HFFc6 (cell line): ENCODE measurements at places on chromosomes 4 and X.
A peak's percentile ranks its signal among the peaks of the same experiment; 100 is the strongest.

DNA sequence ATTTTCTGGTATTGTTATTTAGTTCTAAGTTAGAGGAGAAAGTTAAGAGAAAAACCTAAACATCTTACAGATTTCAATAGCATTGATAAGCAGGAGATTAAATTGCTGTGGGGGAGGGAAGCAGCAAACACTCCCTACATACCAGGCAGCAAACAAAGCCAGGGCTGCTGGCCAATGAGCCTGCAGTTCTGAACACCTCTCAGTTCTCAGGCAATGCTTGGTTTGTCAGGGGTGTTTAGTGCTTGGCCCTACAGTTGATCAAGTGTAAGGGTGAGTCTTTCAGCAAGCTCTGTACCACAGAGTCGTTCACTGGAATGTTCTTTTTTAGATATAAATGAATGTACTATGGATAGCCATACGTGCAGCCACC lies 38.6 kb downstream of the EGFL6 start:
- no peak for DNase-seq

DNA sequence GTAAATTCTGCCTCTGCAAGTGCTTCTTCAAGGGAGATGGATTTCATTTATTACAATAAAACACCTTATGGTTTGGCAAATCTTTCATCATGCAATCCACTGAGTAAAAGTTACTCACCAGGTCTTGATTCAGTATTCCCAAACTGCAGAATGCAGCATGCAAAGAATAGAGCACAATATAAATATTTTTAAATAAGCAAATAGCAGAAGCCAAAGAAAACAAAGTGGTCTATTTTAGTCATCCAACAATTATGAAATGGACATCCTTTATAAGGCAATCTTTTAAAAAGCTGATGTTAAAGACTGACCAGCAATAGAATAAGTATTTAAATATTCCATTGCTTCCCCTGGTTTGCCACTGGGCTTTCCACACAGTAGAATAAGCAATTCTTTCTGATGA lies 59.5 kb downstream of the SLC39A8 start:
- no peak for DNase-seq

- no peak for DNase-seq
Measured at GRCh38 chr4:153419673-153420278, 46.4 kb upstream of the TMEM131L start.

GRCh38 chr4:118335774-118336173 lies 17.0 kb downstream of the PRSS12 start:
- DNase-seq = no peak

DNA sequence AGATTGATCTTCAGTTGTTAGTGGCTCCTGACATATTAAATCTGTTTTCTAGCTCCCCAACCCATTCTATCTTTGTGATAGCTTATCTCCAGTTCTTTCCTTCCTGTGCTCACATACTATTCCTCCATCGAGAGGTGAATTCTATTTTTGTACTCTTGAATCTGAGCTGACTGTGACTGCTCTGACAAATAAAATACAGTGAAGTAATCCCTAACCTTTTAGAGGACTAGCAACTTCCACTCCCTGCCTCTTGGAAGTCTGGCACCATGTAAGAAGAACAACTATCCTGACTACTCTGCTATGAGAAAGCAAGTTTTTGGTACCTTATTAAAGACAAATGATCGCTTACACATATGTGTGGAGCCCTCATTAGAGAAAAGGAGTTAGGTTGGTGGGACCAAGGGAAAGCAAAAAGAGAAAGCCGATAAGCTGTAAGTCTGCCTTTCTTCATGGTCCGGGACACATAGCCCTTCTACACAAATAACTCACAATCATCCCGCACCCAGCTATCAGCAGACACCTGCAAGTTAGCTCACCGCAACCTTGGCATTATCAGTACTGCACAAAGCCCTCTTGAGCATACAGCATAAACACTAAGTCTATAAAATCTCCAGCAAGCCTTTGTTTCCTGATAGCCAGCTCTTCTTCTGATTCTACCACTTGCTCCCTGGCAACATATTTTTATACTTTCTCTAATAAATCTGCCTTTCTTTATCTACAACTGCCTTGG lies 13.5 kb upstream of the PPM1K start:
- DNase-seq = no peak

- no peak for DNase-seq
Measured at GRCh38 chr4:138204507-138204906, 37.6 kb downstream of the SLC7A11 start.

- peak; percentile 68 for DNase-seq
Measured at GRCh38 chr4:128159967-128160366, 98.9 kb downstream of the LARP1B start.

DNA sequence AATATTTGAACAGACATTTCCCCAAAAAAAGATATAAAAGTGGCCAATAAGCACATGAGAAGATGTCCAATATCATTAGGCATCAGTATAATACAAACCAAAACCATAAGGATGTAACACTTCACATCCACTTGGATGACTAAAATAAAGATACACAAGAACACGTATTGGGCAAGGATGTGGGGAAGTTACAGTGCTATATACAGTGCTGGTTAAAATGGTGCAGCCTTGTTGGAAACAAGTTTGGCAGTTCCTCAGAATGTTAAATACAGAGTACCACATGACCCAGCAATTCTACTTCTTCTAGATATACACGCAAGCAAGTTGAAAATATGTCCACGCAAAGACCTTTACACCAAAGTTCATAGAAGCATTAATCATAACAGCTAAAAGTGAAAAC lies 58.9 kb downstream of the HAUS3 start:
- no peak for DNase-seq

DNA sequence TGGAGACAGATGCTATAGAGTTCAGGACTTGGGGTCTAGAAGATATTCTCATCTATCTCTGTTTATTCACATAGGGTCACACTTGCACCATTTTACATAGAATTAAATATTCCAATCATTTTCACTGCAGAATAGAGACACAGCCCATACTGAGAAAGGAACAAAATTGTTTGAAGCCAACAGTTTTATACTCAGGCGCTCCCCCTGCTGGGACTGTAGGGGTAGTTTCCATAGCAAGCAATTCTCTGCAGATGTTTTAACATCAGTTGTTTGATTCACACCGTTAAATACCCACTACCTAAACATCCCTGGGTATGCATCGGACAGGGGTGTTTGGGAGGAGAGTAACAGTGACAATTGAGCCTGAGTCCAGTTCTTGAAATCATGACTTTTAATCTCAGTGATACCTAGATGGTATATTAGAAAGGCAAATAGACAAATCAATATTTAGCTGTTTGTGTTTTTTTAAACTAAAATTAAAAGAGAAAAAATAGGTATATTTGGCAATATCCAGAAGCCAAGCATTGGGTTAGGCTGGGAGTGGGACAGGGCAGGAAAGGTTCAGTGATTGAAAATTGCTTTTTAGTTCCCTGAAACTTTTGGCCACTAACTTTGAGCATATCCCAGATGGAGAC lies 33.8 kb downstream of the LONRF3 start:
- no peak for DNase-seq

DNA sequence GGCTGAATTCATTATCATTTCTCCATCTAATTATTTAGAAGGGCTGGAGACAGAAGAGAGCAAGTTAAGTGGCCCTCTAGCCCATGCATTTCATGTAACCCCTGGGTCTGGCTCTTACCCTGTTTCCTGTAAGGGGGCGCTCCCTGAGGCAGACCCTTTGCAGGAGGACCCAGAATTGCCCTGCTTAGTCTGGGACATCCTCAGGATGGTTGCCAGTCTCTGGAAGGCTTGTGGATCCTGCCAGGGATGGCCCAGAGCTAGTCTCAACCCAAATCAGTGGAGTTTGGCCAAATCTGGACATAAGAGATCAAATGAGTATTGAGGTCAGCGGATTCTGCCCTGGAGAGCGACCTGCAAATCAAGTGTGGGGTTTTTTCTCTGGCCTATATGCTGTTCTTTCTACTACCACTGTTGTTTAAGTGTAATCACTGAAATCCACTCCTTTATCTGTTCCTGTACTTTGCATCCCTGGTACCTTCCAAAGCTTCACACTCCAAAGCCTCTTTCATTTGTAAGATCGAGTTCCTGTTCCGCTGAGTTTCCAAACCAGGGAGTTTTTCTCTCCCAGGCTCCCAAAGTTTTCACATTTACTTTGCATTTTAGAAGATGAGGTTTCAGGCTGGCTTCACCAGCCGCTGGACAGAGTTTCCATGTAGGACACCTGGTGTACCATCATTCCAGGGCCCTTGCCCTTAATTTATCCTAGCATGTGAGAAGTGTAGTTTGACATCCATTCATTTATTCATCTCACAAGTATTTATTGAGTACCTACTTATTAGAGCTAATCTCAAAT lies 6.3 kb downstream of the KLF3 start:
- DNase-seq = no peak

DNA sequence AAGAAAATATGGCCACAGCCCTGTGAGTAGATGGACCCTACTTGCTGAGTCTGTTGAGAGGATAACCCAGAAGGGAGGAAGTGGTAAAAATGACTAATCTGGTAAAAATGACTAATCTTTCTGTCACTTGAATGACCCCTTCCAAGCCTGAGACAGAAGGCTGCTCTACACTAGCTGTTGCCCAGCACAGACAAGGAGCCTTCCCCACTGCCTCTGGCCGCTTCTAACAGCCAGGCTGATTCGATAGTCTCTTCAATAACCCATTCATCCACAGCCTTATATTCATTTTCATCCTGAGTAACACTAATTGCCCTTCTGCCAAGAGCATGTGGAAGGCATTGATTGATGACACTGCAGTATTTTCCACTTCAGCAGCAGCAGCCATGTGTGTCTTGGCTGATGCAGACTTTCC lies 18.4 kb downstream of the MAGEB17 start:
- DNase-seq = peak; percentile 76

- DNase-seq = peak; percentile 3
Measured at GRCh38 chr4:44927399-44928380, 201.3 kb upstream of the GNPDA2 start.

DNA sequence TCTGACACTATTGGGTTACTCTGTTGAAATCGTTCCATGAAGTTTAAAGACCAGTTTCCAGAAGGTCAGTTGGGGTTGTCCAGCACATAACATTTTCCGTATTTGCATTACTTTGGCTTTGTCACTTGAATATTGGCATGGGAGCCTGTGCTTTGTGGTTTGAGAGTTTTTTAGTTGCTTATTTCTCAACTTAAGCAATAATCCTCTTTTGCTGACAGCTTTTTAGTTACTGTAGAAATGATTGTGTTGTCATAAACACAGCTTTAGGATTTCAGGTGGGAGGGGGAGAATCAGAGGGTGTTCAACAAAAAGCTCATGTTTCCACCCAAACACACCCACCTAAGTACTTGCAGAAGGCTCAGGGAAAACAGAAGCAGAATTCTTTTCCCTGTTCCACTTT lies 210.7 kb upstream of the TLL1 start:
- DNase-seq = no peak

GRCh38 chr4:1470393-1470670 lies 64.1 kb upstream of the NKX1-1 start:
- DNase-seq = no peak
